CD4-positive, alpha-beta T cell treated with Interleukin-4 for 1 hour (primary cell): ENCODE measurements at places on chromosomes 3 and 15.

DNA sequence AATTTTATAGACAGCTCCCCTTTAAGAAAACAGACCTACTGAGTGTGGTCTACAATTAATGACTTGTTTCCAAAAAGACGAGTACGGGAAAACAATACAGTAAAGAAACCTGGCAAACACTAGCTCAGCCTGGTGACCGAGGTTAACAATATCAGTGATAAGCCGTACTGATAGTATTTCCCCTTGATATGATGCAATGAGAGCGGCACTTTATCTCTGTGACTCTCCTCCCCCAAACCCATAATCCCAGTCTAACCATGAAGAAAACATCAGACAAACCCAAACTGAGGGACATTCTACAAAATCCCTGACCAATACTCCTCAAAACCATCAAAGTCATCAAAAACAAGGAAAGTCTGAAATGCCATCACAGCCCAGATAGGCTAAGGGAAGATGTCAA is 8.2 kb downstream of the DENND4A start:
- DNase-seq: no peak

- DNase-seq: no peak
Observed at GRCh38 chr3:122697952-122698620, 17.4 kb downstream of the PARP14 start.

DNA sequence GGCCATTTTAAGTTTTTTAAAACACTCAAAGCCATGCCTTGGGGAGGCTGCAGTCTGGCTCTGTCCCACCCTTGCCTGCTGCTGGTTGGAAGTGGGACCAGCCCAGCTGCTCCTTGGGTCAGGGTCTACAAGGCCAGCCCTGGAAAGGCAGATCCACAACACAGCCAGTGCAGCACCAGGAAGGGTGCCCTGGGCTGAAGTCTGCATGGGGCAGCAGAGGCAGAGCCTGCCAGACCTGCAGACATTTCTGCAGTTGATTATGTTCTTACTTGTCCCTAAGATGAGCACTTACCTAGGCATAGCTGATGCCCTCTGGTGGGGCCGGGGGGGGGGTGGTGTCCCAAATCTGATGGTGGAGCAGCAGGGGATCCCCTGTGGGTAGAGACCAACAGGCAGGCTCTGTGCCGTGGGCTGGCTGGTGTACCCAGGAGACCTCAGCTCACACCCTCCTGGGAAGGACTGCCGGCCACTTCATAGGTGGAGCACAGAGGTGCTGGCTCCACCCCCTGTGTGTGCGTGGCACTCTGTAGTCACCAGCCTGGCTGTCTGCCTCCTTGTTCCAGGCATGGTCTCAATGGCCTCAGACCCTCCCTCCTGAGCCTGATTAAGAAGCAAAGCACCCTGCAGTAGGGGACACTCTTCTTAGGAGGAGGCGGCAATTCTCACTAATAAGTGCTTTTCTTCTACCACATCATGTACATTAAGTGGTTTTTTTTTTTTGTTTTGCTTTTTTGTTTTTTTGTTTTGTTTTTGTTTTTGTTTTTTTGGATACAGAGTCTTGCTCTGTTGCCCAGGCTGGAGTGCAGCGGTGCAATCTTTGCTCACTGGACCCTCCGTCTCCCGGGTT is 97.4 kb upstream of the KLF13 start:
- peak; percentile 27 for DNase-seq

GRCh38 chr3:38204599-38205471 is 39.5 kb downstream of the OXSR1 start:
- DNase-seq: no peak

DNA sequence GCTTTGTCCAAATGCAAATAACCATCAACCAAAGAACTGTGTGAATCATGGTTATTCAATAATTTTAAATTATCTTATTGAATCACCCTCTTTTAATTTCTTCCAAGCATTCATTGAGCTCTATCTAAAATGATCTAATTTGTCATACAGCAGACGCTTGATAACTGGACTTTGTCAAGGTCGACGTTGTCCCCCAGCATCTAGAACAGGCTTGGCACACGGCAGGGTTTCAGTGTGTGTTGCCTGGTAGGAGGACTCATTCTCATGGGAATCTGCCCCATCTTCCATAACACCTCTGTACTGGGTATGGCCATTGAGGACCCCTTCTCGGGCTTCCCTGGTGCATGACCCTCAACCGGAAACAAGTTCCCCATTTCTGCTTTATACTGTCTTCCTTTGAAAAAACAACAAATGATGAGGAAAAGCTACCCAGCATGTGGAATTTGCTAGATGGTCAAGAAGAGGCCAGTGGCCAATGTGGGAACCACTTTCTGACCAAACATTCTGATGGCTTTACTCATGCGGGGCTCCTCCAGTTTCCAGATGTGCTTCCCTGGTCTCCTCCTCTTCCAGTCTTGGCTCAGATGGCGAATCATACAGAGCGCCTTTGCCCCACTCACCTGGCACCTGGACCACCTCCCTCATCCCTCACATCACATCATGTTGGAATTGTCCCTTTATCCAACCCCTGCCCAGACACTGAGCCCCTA is 41.7 kb upstream of the SEC22A start:
- DNase-seq: no peak

DNA sequence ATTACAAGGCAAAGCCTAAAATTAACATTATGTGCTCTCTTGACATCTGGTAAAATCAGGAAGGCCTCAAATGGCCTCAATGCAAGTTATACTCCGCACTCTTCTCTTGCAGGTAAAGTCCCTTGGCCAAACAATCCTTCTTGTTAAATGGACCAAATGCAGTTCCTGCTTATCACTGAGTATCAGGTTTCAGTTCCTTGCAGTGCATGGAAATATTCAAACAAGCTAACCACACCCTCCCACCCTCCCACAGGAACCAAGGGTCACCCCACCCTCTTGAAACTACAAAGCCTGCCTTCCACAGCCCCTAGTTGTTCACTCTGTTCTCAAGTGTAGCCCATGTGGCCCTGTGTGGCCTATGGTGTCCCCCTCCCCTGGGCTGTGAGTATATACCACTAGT is 171.9 kb upstream of the CADPS start:
- no peak for DNase-seq

GRCh38 chr3:185866555-185866954 is 41.7 kb upstream of the IGF2BP2 start:
- DNase-seq: no peak

- peak; percentile 95 for DNase-seq
Observed at GRCh38 chr3:15205934-15206661, at the start of gene CAPN7. Gene CAPN7, plus strand, starts transcription at chr3:15206246. Its CDS starts 250 bp downstream, at chr3:15206496.

DNA sequence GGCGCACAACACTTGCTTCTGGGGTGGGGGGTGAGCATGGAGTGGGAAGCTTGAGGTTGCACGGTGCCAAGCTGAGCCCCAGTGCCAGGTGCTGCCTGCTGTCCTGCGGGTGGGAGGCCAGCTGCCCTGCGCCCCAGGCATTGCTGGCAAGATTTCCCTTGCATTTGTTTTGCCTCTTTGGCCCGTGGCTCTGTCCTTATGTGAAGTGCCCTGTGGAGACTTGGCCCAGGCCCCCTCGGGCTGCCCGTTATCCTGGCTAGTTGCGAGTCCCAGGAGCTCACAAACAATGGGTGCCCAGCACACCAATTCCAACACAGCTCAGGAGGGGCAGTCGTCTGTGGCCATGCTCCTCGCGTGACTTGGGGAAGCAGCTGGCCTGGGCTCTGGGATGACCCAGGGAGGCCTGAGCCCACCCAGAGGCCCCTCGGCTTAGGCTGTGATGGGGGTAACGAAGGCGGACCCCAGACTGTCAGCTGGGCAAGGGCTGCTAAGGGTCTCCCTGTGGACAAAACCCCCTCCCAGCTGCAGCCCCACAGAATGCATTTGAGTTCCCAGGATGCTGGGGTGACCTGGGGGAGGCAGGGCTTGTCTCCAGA is 5.9 kb downstream of the C3orf22 start:
- DNase-seq: peak; percentile 9

DNA sequence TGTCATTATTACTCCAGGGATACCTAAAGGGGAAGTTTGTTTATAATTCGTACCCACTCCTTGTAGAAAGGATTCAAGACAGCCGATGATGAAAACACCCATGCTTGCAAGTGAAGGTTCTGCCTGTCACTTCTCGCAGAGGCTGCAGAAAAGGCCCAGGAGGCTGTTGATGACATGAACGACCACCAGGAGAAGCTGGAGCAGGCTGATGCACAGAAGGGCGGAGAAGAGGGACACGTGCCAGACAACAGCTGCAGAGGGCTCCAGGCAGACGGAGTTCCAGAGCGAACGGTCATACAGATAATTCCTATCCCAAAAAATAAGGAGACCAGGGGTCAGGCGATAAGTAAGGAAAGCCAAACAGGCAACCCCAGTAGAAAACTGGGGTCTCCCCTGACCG is 5.7 kb upstream of the DYNLT2B start:
- DNase-seq: no peak

DNA sequence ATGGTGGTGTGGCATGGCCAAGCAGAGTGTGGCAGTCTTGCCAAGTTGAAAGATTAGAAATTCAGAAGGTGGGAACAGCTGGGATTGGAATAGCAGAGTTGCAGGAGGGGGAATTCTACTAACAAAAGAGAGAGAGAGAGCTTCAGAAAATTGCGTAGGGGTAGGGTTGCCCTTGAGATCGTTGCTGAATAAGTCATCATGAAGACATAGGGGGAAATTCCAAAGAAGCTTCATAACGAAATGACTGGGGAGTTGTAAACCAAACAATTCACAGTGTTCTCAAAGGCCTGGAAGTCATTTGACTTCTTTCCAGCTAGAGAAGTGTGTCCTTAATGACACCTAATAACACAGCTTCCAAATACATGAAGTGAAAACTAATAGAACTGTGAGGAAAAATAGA is 26.3 kb upstream of the TIPARP start:
- no peak for DNase-seq

GRCh38 chr15:100763835-100764750 is 115.5 kb upstream of the ALDH1A3 start:
- no peak for DNase-seq

- DNase-seq: no peak
Observed at GRCh38 chr3:57948080-57948671, 60.0 kb upstream of the FLNB start.

GRCh38 chr15:93239591-93239990 is 150.6 kb upstream of the RGMA start:
- DNase-seq: no peak

DNA sequence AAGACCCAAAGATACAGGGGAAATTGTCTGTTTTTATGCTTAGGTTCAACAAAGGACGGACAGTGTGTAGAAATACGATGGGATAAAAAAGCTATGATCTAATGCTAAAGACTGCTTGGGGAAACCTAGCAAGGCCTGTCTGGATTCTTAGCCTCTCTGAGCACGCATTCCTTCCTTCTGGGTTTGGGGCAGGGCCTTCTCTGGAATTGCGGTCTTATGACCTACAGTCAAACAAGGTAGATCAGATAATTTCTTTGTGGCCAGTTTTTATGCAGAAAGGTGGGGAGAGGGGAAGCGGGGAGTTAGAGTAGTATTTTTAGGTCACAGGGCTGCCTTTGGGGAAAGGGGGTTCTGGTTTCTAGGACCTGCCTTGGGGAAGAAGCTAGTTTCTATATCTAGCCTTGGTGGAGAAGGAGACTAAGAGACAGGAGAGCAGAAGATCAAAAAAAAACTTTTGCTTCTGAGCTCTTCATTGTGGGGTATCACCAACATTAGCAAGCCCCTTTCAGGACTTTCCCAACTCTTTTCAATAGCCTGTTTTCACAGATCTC is 39.1 kb upstream of the LIPC start:
- no peak for DNase-seq

DNA sequence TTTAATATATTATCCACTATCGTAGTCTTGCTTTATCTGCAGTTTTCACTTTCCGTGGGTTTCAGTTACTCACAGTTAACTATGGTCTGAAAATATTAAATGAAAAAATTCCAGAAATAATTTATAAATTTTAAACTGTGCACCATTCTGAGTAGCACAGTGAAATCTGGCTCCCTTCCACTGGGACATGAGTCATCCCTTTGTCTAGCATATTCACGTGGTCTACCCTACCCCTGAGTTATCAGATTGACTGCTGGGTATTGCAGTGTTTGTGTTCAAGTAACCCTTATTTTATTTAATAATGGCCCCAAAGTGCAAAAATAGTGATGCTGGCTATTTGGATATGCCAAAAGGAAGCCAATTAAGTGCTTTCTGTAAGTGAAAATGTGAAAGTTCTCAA is 539.5 kb upstream of the AGTR1 start:
- DNase-seq: no peak

- no peak for DNase-seq
Observed at GRCh38 chr15:75661100-75661755, 13.5 kb downstream of the SNX33 start.

GRCh38 chr3:177158461-177158860 is 38.8 kb downstream of the TBL1XR1 start:
- DNase-seq: no peak

DNA sequence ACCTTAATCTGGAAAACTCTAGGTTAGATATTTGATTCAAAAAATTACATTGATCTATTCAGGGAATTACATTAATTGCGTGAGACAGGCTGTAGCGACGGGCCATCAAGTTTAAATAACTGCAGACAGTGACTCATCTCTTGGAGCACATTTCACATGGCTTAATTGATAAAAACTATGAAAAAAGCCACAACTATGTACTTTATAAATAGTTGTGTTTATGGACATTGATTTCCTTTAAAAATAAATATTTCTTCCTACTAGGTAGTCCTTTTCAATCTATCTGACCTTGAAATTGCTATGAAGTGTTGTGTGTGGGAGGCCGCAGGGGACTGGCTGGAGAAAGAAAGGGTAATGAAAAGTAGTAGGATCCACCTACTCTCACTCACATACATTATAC is 157.8 kb downstream of the IL1RAP start:
- DNase-seq: no peak

GRCh38 chr3:153760948-153761347 is 360.2 kb upstream of the ARHGEF26 start:
- DNase-seq: no peak

- DNase-seq: no peak
Observed at GRCh38 chr3:187022403-187023029, 92.2 kb downstream of the ST6GAL1 start.

GRCh38 chr3:193638833-193639232 is 45.8 kb downstream of the OPA1 start:
- DNase-seq: no peak

DNA sequence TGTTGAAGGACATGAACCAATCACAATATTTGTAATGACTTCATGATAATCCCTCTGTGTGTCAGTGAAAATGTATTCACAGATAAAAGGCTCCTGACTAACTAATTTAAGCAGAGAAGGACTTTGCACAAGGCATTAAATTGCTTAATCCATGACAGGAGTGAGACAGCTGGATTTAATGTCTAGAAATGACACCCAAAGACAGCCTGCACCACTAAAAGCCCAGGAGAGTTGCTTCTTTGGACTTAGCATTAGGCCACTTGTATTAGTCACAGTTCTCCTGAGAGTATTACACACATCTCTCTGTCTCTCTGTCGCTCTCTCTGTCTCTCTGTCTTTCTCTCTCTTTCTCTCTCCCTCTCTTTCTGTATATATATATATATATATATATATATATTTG is 180.4 kb downstream of the GOLGA8K start:
- no peak for DNase-seq

GRCh38 chr3:102143536-102143935 is 291.3 kb upstream of the ZPLD1 start:
- DNase-seq: no peak

GRCh38 chr3:138078901-138079344 is 36.5 kb downstream of the DZIP1L start:
- peak; percentile 33 for DNase-seq
